Fibroblast of lung (primary cell): ENCODE measurements at places on chromosomes 13 and 19.

DNA sequence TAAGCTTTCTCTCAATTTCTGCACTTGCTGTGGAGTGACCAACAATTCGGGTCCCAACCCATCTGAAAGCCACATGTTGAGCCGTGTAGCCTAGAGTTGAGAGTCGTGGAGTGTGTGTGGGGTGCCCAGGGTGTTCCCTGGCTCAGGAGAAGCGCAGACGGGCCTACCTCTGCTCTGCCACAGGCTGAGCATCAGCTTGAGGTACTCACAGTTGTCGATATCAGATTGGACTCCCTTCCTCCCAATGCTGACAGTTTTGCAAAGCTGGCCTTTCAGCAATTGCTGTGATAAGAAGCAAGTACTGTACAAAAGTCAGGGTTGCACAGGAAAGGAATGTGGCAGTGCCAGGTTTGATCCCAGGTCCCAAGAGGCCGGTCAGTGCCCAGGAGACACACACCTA, 133.4 kb upstream of the SPACA7 start:
- no peak for DNase-seq

GRCh38 chr13:51715613-51716012, 88.3 kb downstream of the DHRS12 start:
- no peak for DNase-seq

- DNase-seq, result peak; percentile 63
Observed at GRCh38 chr13:36858290-36858689, 39.3 kb downstream of the RFXAP start.

GRCh38 chr19:30255791-30256495, 116.2 kb upstream of the ZNF536 start:
- DNase-seq, result no peak

DNA sequence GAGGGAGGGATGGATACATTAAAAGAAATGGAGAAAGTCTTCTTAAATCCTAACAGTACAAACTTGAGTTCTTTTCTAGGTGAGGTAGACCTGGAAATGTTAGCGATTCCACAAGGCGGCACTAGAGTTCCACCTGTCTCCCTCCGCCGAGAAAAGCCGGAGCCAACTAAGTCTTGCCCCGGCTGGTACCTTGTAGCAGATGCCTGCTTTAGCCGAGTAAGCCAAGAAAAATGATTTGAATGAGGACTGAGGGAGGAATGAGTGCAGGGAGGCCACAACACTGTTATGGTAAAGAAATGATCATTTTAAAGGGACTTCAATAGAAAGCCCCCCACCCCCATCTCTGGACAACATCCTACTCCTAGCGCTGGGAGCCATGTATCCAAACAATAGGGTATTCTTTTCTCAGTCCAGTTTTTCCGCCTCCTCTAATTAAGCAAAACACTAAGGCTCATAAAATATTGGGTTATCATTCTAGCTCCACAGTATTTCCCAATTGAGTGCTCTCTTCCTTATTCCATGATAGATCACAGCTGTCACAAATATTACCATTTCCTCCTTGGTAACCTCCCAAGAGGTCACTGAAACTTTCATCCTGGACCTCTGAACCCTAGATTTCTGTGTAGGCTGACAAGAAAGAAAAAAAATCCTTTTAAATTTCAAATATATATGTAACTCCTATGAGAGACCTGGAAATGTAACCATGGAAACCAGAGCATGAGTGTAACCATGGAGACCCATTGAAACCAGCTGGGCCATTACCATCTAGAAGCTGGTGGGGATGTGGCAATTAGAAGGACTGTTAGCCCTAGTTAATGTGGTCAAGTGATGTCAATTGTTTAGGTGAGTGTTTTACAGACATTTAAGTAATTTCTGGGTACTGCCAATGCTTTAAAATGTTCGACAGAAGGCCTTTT, 58.3 kb downstream of the GPALPP1 start:
- DNase-seq, result peak; percentile 75

DNA sequence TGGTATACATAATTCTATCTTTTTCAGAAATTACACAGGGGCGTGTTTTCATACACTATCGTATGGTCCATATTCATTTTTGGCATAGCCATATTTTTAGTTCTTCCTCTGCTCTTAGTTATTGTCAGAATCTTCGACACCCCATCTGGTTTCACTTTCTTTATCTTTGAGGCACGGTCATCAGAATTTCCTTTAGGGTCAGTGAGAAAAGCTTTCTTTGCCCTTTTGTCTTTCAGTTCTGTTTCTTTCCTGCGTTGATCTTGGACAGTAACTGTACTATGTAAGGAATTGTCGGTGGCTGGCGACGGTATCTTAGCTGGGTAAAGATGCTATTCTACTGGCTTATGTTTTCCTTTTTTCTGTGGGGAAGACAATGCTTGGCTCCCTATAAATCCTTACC, 10.6 kb upstream of the KIR2DL4 start:
- DNase-seq, result no peak

GRCh38 chr13:60167121-60167520, 3.4 kb upstream of the DIAPH3 start:
- no peak for DNase-seq

- no peak for DNase-seq
Observed at GRCh38 chr19:45812297-45812696, 2.8 kb downstream of the RSPH6A start.

DNA sequence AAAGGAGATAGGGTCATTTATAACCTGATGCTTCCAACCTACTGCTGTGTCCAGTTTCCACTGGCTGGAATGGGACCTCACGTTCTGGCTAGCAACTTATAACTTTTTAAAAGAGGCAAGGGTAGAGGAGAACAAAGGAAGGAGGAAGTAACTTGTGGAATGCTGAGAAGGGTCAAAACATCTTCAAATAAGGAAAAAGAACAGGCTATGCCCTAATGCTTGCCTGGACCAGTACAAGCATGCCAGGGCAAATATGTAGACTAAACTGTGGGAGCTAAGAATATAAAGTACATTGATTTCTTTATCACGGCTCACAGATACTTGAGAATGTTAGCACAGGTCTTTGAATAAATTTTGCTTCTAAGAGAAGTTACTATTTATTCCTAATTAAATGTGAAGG, 1.5 kb upstream of the ZNF561 start:
- peak; percentile 23 for DNase-seq

- DNase-seq, result no peak
Observed at GRCh38 chr13:61247149-61247936, 168.3 kb downstream of the PCDH20 start.

DNA sequence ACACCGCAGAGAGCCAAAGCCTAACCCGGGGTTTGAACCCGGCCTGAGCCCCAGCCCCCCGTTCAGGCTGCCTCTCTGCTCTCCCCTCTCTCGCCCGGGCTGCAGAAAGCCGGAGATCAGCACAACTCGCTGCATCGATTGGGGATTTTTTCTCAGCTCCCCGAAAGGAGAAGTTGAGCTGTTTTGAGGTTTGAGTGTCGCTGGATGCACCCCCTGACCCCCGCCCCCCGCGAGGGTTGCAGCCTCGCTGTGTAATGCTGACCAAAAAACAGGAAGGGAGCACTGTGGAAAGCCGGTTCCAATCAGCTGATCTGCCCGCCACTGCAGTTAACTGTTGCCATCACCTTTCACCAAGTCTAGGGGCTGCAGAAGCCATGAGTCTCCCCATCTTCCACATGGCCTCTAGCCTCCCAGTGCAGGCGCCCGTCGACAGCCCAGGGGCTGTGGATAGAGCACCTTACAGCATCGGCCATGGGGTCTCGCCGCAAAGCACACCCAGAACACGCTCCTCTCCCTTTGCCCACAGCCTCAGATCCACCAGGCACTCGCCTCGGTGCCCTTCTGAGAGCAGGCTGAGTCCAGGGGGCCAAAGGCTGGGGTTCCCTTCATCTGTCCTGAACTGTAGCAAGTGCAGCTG, 34.5 kb downstream of the MYO9B start:
- DNase-seq, result no peak

- no peak for DNase-seq
Observed at GRCh38 chr13:41833201-41833600, 127.7 kb downstream of the VWA8 start.

- DNase-seq, result peak; percentile 10
Observed at GRCh38 chr13:107217251-107217650, 649.3 kb upstream of the ARGLU1 start.

DNA sequence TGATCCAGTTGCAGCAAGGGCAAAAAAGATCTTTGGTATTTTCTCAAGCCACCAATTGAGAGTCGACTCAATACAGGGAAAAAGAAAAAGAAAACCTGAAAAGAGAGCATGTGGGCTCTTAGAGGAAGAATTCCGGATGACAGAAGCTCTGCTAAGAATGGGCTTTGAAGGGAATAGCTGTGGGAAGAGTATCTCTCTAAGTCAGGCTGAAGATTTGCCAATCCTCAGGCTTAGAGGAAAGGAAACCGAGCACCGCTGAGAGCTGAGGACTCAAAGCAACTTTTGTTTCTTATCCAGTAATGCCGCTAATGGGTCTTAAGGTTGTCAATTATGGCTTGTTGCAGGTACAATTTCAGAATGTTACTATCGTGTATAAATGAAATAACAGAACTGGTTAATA, 166.4 kb downstream of the EFNB2 start:
- DNase-seq, result peak; percentile 52

DNA sequence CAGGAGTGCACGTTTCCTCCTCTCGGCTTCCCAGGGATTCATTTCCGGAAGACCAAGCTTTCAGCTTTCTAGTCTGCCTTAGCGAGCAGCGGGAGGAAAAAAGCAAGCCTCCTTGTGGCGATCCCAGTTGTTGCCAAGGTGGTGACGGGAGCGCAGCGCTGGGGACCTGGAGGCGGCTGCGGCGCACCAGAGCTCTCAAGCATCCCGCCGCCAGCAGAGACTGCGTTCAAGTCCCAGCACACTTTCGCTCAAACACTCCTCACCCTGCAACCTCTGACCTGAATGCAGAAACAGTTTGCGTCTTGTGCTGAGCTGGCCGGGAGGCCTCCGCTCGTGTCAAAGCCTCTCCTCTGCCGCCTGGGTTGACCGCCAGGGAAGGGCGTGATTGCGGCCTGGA, 4.9 kb downstream of the GSX1 start:
- DNase-seq, result peak; percentile 19

DNA sequence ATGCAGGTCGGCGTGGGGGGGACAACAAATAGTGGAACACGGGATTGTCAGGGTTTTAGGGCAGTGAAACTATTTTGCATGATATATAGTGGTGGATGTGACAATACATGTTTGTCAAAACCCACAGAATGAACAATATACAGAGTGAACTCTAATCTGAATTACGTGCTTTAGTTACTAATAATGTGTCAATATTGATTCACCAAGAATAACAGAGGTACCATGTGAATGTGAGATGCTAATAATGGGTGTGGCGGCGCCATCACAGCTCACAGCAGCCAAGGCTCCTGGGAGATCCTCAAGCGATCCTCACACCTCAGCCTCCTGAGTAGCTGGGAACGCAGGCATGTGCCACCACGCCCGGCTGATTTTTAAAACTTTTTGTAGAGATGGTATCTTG, 12.9 kb downstream of the ELAVL1 start:
- no peak for DNase-seq

DNA sequence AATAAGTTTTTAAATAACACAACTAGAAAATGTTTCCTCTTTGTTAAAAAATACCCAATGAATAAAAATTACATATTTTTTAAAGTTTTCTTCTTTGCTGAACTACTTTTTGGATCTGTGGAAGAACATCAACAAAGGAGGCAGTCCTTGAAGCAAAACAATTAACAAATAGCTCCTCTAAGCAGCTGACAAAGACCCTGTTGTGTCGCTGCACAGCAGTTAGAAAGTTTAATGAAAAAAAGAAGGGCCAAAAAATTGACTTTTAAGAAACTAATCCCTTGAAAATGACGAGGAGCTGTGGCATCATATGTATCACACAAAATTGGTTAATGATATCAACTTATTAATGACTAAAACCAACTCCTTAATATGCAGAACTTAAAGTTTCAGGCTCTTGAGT, 72.1 kb downstream of the SLITRK1 start:
- no peak for DNase-seq

DNA sequence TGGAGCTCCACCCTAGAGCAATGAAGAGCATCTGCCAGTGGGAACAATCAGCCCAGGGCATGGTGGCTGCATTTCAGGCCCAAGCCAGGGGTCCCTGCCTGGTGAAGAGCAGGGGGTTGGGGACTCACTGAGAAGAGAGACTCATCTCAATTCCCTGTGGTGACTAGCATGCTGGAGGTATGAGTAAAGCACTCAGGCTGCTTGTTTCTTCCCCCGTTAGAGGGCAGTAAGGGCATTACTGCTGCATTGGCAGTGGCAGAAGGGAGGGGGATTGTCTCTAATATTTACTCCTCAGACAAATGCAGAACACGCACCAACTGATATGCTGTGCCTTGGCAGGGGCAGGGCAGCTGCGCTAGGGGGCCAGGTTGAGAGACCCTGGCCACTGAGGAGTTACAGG, 329.1 kb downstream of the SLITRK5 start:
- no peak for DNase-seq
